Sciatic nerve (tissue), 2 donors: ENCODE measurements at places on chromosomes 4 and X. TPM values are rescaled to one million over a fixed set of nuclear protein-coding genes. Genes with fewer than 3 reads are reported as not detected.

HPSE gene
- total RNA-seq = 4.1 TPM

LNX1 gene
- total RNA-seq = 7.9 TPM

CABS1 gene
- total RNA-seq = not detected

APLN gene
- total RNA-seq = 1.3 TPM

PLAC1 gene
- total RNA-seq = not detected

HTR2C gene
- 0.22 TPM for total RNA-seq

TRPC3 gene
- total RNA-seq = 0.98 TPM

PRR32 gene
- not detected for total RNA-seq

PRRG3 gene
- 64.3 TPM for total RNA-seq

CENPVL3 gene
- total RNA-seq = not detected

TRAM1L1 gene
- 2.6 TPM for total RNA-seq

SLC4A4 gene
- 9.8 TPM for total RNA-seq

NHSL2 gene
- 38.0 TPM for total RNA-seq

TMPRSS11D gene
- total RNA-seq = not detected

LRCH2 gene
- total RNA-seq = 5.9 TPM

GDI1 gene
- 177 TPM for total RNA-seq

RBMX2 gene
- total RNA-seq = 17.7 TPM

PAGE3 gene
- total RNA-seq = not detected

KDM6A gene
- total RNA-seq = 52.8 TPM

UPF3B gene
- total RNA-seq = 11.0 TPM

CRLF2 gene
- 0.22 TPM for total RNA-seq

GABRE gene
- 60.7 TPM for total RNA-seq

ART3 gene
- total RNA-seq = 35.8 TPM

CDS1 gene
- total RNA-seq = 0.31 TPM

PDZD4 gene
- 36.6 TPM for total RNA-seq

PI4K2B gene
- 10.3 TPM for total RNA-seq

GLA gene
- 19.9 TPM for total RNA-seq

GC gene
- total RNA-seq = not detected

PDCL2 gene
- not detected for total RNA-seq

AMOT gene
- total RNA-seq = 38.2 TPM

KLB gene
- total RNA-seq = 1.2 TPM

LANCL3 gene
- total RNA-seq = 0.36 TPM

FRG2 gene
- not detected for total RNA-seq

PNMA5 gene
- total RNA-seq = not detected

GUF1 gene
- 14.8 TPM for total RNA-seq

STARD8 gene
- 24.2 TPM for total RNA-seq

REPS2 gene
- 5.9 TPM for total RNA-seq

WNK3 gene
- 2.4 TPM for total RNA-seq

KCNIP4 gene
- total RNA-seq = not detected

TLL1 gene
- 14.3 TPM for total RNA-seq

DKK2 gene
- 16.5 TPM for total RNA-seq

MAGEA1 gene
- total RNA-seq = not detected

CPEB2 gene
- total RNA-seq = 44.1 TPM

GRSF1 gene
- 38.9 TPM for total RNA-seq

PFKFB1 gene
- 2.2 TPM for total RNA-seq
